Activated T-helper 1 cell treated with anti-CD3 and anti-CD28 coated beads, Interleukin-2, amount 50 U/mL, for 16 hours (primary cell): ENCODE measurements at places on chromosomes 3 and 15.

- no peak for DNase-seq
These were observed 95.8 kb upstream of the KLF13 start for GRCh38 chr15:31230630-31231485.

- DNase-seq = no peak
These were observed 43.2 kb upstream of the CMSS1 start for GRCh38 chr3:99774467-99774866.

- no peak for DNase-seq
These were observed 629 bp downstream of the RPL24 start for GRCh38 chr3:101685870-101686307.

GRCh38 chr3:172448661-172449465 is 607 bp upstream of the GHSR start:
- no peak for DNase-seq

DNA sequence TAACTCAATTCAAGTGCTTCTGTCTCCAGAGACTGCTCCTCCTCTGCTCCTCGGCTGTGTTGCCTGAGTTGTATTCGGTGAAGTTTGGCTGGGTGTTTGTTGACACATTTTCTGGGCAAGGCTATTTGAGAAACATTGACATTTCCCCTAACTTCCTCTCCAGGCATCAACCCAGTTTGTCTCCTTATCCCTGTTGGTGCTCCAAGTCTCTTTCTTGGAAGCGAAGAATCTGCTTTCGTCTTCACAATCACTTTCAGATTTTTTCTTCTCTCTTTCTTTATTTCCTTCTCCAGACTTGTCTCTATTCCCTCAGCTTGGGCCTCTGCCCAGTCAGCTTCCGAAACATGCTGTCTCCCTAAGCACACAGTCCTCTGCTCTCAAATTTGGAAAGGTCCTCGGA is 84.7 kb downstream of the ETV5 start:
- DNase-seq = no peak

DNA sequence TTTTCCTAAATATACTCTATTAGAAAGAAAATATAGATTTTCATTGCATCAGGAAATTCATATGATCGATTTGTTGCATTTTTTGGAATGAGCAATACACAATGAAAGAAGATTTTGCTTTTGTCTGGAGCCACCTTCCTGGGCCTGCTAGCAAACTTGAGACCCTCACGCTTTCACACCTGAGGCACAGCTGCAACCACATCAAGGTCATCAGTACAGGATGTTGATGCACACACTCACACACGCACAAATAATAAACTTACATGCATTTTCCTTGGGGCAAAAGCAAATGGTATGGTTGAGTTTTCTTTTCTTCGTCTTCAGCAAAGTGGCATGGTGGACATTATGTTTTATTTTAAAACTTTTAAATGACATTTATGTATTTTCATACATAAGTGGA is 64.8 kb upstream of the SATB1 start:
- DNase-seq = no peak

- no peak for DNase-seq
These were observed 458 bp upstream of the STAC start for GRCh38 chr3:36379872-36380220.

- DNase-seq = no peak
These were observed 1271.3 kb downstream of the ROBO1 start for GRCh38 chr3:78496501-78496900.

- no peak for DNase-seq
These were observed 13.3 kb upstream of the SH3BP5 start for GRCh38 chr3:15345608-15346137.

DNA sequence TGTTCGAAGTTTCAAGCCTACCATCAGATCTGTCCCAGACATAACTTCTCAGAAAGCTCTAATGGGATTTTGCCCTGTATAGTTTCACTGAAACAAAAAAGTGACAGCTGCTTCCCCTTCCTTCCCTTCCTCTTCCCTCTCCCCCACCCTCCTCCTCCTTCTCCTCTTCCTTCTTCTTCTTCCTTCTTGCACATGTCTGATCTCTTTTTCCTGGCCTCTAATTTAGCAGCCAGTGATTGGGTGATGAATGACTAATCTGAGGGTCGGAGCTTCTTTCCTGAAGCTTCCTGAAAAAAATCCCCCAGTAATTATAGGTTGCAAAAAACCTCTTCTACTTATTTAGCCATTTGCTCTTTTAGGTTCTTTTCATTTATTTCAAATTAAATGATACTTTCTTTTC is 168.7 kb downstream of the POTEB3 start:
- DNase-seq = no peak

- DNase-seq = no peak
These were observed 42.5 kb downstream of the TRAK1 start for GRCh38 chr3:42133500-42134298.

GRCh38 chr3:107222907-107223306 is 154.3 kb upstream of the CCDC54 start:
- DNase-seq = no peak

- DNase-seq = no peak
These were observed 22.2 kb upstream of the BCL6 start for GRCh38 chr3:187767266-187768012.

- DNase-seq = no peak
These were observed 3.8 kb downstream of the GSK3B start for GRCh38 chr3:120090422-120090821.

- DNase-seq = no peak
These were observed 35.4 kb upstream of the ZNF385D start for GRCh38 chr3:21786438-21786797.

- DNase-seq = no peak
These were observed 170.9 kb downstream of the TNIK start for GRCh38 chr3:171289291-171289690.

DNA sequence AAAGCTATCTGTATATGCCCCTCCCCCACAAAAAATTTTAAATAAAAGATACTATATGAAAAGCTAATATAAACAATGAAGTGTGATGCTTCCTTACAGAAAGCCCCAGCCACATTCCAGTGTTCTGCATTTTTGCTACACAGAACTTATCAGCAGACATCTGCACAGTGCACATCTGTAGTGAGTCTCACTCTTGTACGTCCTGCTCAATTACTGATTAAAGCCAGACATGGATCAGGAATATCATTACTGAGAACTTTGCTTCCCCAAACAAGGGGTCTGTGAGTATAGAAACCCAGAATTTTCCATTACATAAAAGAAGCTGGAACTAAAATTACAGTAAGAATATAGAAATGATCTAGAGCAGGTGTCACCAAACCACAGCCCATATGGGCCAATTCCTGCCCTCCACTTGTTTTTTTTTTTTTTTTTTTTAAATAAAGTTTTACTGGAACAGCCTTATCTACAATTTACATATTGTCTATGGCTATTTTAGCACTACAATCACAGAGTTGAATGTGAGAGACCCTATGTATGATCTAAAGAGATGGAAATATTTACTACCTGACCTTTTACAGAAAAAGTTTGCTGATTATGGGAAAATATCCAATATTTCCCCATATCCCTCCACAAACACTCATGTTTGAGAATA is 45.7 kb downstream of the UBP1 start:
- no peak for DNase-seq

DNA sequence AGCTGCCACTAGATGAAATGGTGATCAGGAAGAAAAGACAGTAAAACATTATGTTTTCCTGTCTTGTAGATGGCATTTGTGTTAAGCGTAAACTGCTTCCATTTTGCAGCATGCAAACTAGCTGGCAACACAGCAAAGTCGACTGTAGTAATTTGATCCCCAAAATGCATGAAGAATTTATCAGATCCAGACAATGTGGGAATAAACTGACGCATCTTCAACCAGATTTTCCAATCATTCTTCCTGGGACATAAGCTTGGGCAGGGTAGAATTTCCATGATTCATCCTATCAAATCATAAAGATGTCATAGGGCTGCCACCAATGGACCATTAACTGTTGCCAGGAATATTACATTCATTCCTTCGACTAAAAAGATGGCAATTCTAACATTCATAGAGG is 260.3 kb downstream of the ERC2 start:
- DNase-seq = no peak

DNA sequence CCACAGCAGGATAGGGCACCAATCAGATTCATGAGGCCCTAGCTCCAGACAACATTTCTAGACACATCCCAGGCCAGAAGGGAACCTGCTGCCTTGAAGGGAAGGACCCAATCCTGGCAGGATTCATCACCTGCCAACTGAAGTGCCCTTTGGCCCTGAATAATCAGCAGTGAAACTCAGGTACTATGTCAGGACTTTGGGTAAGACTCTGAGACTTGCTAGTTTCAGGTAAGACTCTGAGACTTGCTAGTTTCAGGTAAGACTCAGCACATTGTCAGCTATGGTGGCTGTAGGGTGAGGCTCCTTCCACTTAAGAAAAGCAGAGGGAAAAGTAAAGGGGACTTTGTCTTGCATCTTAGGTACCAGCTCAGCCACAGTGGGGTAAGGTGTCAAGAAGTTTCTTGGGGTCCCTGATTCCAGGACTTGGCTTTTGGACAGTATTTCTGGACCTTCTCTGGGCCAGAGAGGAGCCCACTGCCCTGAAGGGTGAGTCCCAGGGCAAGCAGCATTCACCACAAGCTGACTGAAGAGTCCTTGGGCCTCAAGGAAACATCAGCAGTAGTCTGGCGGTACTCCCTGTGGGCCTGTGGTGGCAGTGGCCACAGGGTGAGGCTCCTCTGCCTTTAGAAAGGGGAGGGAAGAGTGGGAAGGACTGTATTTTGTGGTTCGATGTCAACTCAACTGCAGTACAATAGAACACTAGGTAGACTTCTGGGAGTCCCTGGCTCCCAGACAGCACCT is 13.7 kb upstream of the COL8A1 start:
- DNase-seq = no peak

- DNase-seq = no peak
These were observed 24.6 kb downstream of the ACSBG1 start for GRCh38 chr15:78209646-78210348.

- DNase-seq = no peak
These were observed 96.1 kb upstream of the TSEN2 start for GRCh38 chr3:12388185-12388584.

- no peak for DNase-seq
These were observed 140.0 kb downstream of the GADL1 start for GRCh38 chr3:30754426-30754825.

- DNase-seq = no peak
These were observed 25.5 kb downstream of the SIN3A start for GRCh38 chr15:75425966-75426500.

- DNase-seq = no peak
These were observed 41.3 kb downstream of the ADAMTSL3 start for GRCh38 chr15:83695246-83695645.

DNA sequence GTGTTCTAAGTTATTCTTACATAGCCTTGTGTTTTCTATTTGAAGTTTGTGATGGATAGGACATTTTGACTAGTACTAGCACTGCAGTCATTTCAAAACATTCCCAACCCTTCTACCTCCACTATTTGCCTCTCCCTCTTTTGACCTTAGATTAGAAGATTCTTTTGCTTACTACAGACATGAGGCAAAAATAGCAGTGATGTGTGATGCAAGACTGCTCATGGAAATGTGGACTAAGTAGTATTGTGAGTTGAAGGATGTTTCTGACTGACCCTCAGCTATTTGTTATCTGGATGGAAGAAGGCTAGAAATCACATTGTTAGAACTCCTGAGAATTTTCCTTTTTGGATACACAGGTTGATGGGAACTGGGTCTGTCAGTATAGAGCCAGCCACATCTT is 45.9 kb downstream of the ATP2C1 start:
- no peak for DNase-seq

- peak; percentile 83 for DNase-seq
These were observed 56.3 kb downstream of the IL20RB start for GRCh38 chr3:137013951-137014688.

GRCh38 chr3:73669260-73669659 is 44.5 kb upstream of the PDZRN3 start:
- no peak for DNase-seq

- no peak for DNase-seq
These were observed 340.4 kb upstream of the KCNMB2 start for GRCh38 chr3:178195824-178196223.

DNA sequence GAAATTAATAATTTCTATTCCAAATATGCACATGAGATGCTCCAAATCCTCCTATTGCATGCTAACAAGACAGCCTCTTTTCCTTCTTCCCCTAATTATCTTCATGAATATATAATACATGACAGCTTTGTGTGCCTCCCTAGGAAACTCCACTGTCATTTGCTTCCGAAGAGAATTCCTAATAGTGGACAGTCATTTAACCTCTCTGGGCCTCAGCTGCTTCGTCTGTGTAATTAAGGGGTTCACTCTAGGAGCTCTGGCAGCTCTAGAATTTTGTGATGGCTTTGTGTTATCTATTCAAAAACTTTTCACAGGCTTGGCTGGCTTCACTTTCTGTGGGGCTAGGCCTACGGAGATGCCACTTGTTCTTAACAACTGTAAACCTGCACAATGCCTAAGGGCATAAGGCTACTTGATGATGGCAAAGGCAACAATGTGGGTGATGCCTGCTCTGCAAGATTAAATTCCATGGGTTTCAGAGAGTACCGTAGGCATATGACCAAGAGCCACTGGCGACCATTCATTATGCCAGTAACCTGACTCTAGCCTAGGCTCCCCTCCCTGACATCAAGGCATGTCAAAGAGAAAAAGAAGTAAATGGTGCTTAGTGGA is 333.8 kb upstream of the UMPS start:
- no peak for DNase-seq

DNA sequence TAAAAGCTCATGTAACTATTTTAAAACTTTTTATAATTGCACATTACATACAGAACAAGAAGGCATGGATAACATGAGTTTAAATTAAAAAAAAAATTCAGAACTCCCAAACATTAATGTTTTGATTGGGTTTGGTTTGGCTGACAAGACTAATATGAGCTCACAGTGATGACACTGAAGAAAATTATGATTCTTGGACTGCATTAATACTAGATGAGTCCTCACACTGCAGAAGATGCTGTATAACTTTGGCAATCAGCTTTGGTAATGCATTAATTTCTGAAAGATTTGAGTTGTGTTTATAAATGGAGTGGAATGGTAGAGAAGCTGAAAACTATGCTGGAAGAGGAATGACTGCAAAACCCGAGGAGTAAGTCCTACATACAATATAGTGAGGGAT is 358.9 kb downstream of the PLCL2 start:
- DNase-seq = no peak

DNA sequence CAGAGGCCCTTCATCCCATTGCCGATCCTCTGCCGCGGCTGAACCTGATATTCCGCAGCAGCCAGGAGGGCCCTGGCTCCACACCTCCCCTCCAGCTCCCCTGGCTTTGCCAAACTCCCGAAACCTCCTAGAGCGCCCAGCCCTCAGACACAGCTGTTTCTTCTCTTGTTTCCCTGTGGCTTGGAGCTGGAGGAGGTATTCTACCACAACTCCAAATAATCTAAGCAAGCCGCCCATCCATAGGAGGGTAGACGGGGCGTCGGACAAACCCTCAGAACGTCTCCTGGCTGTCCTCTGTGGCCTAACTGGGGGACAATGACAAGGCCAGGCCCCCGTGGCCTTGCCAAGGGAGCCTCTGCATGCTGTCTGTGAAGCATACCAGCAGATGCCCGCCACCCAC is 10.4 kb downstream of the PLA2G4D start:
- DNase-seq = no peak

DNA sequence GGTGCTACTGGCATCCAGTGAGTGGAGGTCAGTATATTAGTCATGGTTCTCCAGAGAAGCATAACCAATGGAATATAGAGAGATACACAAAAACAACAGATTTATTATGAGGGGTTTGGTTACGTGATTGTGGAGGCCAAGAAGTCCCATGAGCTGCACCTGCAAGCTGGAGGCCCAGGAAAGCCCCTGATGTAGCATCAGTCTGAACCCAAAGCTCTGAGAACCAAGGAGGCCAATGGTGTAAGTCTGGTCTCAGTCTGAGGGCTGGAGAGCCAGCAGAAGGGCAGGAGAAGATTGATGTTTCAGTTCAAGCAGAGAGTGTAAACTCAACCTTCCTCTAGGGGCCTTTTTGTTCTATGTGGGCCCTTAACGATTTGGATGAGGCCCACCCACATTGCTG is 144.1 kb downstream of the KLF13 start:
- DNase-seq = no peak
